Naive thymus-derived CD4-positive, alpha-beta T cell (primary cell): ENCODE measurements at places on chromosomes 2 and 18. TPM values are rescaled to one million over a fixed set of nuclear protein-coding genes. Genes with fewer than 3 reads are reported as not detected.
A peak's percentile ranks its signal among the peaks of the same experiment; 100 is the strongest.

REG3A gene
- not detected for polyA plus RNA-seq

TDRD15 gene
- not detected for polyA plus RNA-seq

GALNT13 gene
- polyA plus RNA-seq: not detected

C18orf54 gene
- 0.44 TPM for polyA plus RNA-seq

SPEG gene
- polyA plus RNA-seq: 0.26 TPM

REG1B gene
- not detected for polyA plus RNA-seq

NCKAP1 gene
- polyA plus RNA-seq: 0.57 TPM

GPC1 gene
- polyA plus RNA-seq: 0.08 TPM

NTSR2 gene
- polyA plus RNA-seq: not detected

C2orf15 gene
- 7.8 TPM for polyA plus RNA-seq

RIOK3 gene
- polyA plus RNA-seq: 31.3 TPM

- DNase-seq: no peak
Observed at GRCh38 chr2:112936927-112937232, 25.9 kb downstream of the IL37 start.

- no peak for DNase-seq
Observed at GRCh38 chr18:79274823-79275222, 120.9 kb upstream of the NFATC1 start.

DNA sequence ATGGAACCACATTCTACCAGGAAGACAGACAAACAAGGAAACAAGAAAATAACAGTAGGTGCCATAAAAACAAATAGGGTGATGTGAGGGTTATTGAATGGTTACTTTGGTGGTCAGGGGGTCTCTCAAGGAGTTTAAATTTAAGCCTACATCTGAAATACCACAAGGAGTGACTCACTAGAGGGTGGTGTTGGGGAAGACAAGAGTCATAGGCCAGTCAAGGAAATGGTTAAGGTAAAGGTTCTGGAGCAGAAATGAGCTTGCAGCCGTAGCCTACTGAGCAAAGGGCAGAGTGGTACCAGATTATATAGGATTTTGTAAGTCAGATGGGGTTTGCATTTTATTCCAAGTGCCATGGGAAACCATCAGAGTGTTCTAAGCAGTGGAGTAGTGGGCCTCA is 135.6 kb upstream of the DAPL1 start:
- no peak for DNase-seq

GRCh38 chr2:221293949-221294742 is 278.0 kb downstream of the EPHA4 start:
- DNase-seq: no peak

DNA sequence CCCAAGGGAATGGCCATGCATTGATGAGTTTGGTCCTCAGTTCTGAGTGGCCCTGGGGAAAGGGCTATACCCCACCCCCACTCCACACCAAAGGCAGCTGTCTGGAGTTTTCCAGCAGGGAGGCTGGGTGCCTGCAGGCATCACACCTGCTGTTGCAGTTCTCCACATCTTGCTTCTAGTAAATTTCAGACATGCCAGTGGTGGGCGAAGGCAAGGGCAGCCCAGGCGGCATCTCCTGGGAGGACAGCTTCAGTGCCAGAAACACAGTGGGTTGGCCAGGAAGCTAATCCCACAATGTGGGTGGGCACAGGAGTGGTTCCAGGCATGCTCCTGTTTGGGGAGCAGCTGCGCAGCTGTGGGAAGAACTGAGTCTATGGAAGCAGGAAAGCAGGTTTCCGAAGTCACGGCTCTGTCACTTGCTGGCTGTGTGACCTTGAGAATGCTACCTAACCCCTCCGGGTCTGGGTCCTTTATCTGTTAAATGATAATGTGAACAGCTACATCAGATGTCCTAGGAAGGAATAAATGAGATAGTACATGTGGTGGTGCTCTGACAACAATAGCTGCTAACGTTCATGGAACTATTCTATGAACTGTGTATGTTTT is 84.6 kb upstream of the SPTBN1 start:
- no peak for DNase-seq

DNA sequence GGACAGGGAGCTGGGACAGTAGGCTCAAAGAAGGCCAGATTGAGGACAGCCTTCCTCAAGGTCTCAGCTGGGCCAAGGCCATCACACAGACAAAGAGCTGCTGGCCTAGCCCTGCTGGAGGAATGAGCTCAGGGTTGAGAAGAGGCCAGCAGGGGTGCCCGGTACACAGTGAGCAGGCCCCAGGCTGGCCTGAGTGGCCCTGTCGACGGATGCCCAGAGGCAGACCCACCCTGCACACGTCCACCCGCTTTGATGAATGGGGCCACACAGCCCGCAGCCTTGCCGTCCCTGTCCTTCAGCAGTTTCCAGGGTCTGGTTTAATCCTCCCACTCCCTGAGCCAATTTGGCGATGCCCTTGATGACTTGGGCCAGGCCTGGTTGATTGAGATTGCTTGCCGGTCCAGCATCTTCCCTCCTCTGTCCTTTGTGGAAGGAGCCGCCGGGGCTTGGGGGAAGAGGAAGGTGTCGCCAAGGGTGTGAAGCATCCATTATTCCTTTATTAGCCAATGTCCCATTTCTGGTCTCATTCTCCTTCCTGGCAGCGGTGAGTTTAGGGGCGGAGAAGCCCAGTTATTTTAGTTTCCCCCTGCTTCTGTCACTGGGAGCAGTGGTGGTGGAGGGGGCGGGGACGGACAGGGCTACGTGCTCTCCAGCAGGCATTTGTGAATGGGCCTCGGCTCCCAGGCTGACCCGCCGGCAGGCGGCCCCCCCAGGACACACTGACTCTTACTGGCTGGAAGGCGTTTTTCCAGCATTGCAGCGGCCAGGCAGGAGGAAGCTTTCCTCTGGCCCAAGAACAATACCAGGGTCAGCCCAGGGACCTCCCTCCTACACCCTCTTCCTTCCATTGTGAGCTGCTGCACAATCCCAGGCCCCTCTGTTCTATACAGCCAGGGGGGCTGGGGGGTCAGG is 141.8 kb downstream of the CTIF start:
- no peak for DNase-seq

GRCh38 chr2:20604401-20604911 is 46.4 kb downstream of the HS1BP3 start:
- DNase-seq: no peak

GRCh38 chr2:196239622-196240587 is 68.5 kb upstream of the STK17B start:
- peak; percentile 80 for DNase-seq

- DNase-seq: no peak
Observed at GRCh38 chr18:48595703-48596218, 56.9 kb downstream of the CTIF start.

- DNase-seq: no peak
Observed at GRCh38 chr2:172775319-172775718, 39.7 kb downstream of the RAPGEF4 start.

GRCh38 chr2:216680951-216681629 is 14.3 kb downstream of the IGFBP5 start:
- DNase-seq: no peak

DNA sequence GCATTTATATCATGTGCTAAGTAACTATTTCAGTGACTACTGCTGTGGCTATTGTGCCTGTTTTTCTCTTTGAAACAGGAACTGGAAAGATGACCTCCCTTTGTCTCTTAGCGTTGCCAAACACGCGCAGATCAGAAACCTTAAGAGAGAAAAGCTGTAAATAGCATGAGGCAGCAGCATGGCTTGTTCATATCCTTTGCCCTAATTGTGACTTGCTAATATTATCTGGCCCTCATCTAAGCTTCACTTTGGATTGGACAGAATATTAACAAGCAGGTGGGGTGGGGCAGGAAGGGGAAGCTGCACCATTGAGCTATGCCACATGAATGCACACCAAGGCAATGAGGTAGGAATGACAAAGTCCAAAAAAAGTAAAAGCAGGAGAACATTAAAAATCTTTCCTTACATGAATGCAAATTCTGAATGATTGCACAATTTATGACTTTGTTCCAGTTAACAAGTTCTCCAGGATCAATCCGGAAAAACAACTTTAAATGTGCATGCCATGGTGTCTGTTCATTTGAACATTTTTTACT is 128.4 kb downstream of the IRS1 start:
- no peak for DNase-seq

GRCh38 chr18:47679864-47680263 is 250.6 kb downstream of the SMAD2 start:
- no peak for DNase-seq

GRCh38 chr2:201830666-201831065 is 24.3 kb downstream of the CDK15 start:
- DNase-seq: no peak

DNA sequence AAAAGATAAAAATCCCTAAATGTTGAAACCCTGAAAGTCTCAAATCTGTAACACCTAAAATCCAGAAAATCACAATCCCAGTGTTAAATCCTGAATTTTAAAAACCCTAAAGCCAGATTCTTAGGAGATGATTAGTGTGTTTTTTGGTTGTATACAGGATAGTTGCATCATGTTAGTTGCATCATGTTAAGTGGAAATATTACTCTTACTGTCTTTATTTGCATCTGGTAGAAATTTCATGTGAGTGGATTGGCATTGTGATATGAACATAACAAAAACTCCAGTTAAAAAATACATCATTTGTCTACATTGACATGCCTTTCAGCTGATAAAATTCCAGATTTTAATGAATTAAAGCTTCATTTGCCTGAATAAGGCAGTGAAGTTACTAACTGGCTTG is 683.1 kb upstream of the ACVR2A start:
- no peak for DNase-seq

DNA sequence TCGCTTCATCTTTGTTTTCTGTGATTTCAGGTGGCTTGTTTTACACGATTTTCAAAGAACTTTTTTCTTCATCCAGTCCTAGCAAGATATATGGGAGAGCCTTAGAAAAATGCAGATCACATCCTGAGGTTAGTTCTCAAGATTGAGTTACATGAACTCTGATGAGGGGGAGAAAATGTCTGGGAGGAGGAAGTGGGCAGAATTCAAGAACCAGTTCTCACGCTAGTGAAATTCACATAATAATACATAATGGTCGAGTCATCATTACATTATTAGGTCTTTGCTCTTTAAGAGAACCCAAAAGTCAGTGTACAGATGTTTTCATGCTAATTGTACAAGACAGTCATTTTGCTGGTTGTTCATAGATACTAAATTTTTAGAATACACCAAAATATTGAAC is 7.0 kb downstream of the TIMM21 start:
- no peak for DNase-seq
